ENCODE measurements at places on chromosomes 16 and 17.
A peak's percentile ranks its signal among the peaks of the same experiment; 100 is the strongest.

- DNase-seq = no peak
Observed at GRCh38 chr17:15501793-15502192, 34.4 kb upstream of the CDRT4 start.

DNA sequence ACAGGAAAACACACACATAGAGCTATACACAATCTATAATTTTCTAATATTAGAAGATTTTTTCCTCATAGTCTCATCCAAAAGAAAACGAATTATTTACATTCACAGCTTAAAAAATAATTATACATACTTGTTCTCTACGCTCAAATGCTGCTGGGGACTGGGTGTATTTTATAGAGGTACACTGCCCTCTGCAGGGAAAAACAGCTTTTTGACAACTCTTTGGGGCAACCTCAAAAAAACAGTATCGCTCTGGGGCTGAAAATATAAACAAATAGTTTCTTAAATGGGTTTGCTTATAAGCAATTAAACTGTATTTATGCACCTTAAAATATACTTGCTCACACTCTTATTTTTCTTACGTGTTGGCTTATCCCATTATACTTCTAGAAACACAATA is 261.8 kb upstream of the PSMD7 start:
- peak; percentile 16 for DNase-seq

- peak; percentile 98 for DNase-seq
Observed at GRCh38 chr17:64081802-64082799, 47.8 kb downstream of the ERN1 start.

DNA sequence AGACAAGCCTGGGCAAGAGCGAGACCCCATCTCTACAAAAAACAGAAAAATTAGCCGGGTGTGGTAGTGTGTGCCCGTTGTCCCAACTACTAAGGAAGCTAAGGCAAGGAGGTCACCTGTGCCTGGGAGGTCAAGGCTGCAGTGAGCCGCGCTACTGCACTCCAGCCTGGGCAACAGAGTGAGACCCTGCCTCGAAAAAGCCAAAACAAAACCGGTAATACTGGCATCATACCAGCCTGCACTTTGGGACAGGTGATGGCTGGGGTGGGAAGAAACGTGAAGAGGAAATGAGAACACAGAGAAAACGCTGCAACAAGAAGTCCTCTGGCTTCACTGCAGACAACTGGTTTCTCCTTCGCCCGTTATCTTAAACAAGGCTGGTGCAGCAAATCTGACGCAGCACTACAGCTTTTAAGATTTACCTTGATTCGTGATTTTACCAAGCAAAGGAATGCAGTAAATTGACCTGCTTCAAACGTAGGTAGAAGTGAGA is 725 bp upstream of the CASC3 start:
- DNase-seq = no peak

- no peak for DNase-seq
Observed at GRCh38 chr17:14318918-14319205, 18.0 kb downstream of the HS3ST3B1 start.

DNA sequence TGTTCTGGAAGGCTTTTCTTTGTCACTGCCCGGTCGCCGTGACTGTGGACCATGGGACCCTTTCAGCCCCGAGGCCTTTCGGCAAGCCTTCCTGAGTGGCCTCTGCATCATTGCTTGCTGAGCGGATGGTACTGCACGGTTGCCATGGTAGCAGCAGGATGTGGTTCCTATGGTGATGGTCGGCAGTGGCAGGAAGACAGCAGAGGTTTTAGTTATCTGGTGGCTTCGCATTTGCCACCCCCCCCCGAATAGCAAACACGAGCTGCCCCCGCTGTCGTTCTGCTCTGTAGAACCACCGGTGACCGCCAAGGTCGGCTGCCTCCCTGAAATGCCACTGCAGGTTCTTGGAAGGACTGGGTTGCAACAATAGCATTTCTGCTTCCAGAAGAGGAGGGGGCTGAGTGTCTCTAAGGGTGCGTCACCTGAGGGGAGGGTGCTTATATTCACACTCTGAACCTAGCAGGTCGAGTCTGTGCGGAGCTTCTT is 76.6 kb downstream of the CMIP start:
- DNase-seq = no peak

GRCh38 chr17:6713130-6713917 is at the start of gene SLC13A5:
Gene SLC13A5 (minus strand): TSS chr17:6713369. CDS start chr17:6713333, 36 bp downstream.
- DNase-seq = peak; percentile 4

DNA sequence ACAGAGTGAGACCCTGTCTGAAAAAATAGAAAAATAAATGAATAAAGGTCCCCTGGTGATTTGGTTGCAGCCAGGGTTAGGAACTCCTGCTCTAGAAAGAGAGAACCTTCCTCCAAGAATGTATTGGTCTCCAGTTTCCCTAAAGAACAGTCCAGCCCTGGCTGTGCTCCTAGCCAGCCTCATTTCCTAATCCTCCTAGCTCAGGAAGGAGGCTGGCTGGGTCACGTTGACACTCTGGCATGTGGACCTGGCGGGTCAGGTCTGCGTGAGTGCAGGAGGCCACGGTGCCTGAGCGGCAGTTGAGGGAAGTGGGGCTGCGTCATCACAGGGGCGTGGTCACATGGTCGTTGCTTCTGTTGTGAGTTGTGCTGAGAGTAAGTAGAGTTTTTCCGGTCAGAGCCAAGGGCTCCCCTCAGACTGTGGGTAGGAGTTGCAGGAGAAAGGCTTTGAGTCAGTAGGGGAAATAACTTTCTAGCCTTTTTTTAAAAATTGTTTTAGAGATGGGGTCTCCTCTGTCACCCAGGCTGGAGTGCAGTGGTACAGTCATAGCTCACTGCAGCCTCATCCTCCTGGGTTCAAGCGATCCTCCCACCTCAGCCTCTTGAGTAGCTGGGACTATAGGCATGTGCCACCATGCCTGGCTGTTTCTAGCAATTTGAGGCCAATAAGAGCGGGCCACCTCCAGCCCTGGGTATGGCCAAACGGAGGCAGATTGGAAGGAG is 194.0 kb upstream of the CIBAR2 start:
- peak; percentile 86 for DNase-seq

DNA sequence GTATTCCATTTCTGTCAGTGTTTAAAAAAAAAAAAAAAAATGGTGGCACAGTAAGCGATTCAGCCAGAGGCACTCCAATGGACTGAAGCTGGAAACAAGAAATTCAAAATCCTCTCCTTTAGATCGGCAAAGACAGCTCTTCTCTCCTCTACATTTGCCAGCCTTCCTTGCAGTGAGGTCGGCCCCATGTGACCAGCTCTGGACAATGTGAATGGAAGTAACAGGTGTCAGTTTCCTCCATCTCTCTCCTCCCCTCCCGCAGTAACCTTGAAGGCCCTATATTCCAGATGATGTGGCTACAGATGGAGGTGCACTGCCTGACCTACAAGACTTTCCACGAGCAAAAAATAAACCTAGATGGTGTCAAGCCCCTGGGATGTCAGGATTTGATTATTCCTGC is 15.0 kb downstream of the CUEDC1 start:
- DNase-seq = no peak

GRCh38 chr16:11126399-11127054 is 129.5 kb downstream of the SOCS1 start:
- DNase-seq = peak; percentile 28

Measured in bronchial epithelial cell (primary cell).